ENCODE measurements at places on chromosomes 2 and 18. TPM values are rescaled to one million over a fixed set of nuclear protein-coding genes. Genes with fewer than 3 reads are reported as not detected.

Gene DNAH6
- polyA plus RNA-seq, result 0.43 TPM

Gene CFC1
- polyA plus RNA-seq, result not detected

- DNase-seq, result no peak
These were observed 36.9 kb downstream of the SUMO1 start for GRCh38 chr2:202201220-202202160.

GRCh38 chr2:85945586-85945985 is 56.8 kb upstream of the ST3GAL5 start:
- no peak for DNase-seq

DNA sequence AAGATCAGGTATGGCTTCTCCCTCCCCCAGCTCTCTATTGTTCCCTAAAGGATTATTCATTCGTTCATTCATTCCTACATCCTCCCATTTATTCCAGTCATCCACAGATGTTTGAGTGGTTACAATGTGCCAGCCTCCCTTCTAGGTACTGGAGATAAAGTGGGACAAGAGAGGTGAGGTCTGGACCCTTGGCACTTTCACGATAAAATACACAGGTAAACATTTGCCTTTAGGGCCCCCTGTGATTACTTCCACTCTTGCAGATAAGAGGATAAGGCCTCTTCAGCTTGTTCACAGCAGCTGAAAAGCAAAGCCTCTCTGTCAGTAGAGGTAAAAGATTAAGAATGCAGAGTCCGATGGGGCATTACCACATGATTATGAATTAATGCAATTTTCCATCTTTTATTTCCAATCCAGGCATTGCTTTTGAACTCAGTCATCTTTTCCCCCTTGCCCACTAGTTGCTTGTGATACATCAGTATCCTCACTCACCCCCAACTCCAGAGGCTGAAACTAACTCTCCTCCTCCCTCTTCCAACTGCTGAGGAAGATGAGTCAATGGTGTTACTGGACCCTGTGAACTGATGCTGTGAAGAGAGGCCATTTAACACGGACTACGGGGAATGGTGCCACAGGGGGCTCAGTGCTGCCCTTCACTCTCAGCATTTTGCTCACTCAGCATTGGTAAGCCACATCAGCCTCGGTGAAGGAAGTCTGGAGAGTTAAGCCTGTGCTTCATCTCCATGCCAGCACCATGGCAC is 1.1 kb upstream of the DPP4 start:
- no peak for DNase-seq

DNA sequence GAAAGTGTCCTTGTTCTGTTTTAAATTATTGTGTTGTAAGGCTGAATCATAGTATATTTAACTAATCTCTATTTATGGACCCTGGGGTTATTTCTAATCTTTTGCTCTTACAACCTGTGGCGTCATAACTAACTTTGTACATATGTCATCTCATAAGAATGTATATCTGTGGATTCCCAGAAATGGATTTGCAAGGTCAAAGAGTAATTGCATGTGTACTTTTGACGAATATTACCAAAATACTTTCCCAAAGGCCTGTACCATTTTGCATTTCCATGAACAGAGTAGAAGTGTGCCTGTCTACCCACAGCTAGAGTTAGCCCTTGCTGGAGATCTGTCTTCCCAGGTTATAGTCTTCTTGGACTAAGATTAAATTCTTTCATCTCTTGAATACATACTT is 42.8 kb downstream of the SEMA4F start:
- DNase-seq, result no peak

DNA sequence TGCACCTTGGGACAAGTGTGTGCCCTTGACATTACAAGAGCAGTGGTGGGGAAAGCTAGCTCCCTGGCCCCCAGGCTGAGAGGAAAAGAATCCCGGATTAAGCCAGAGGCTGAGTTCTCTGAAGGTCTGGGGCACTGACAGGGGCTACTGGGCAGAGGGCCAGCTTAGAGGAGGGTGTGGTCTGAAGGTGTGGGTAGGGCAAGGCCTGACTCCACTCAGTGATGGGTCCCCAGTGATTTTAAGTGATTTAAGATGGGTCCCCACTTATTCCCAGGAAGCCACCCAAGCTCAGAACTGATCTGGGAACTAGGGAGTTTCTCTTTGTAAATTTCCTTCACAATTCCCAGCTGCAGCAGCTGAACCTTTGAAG is 8.8 kb downstream of the TMEM37 start:
- no peak for DNase-seq
